Kasumi-1 (cell line): ENCODE measurements at places on chromosomes 2 and 18.
A peak's percentile ranks its signal among the peaks of the same experiment; 100 is the strongest.

DNA sequence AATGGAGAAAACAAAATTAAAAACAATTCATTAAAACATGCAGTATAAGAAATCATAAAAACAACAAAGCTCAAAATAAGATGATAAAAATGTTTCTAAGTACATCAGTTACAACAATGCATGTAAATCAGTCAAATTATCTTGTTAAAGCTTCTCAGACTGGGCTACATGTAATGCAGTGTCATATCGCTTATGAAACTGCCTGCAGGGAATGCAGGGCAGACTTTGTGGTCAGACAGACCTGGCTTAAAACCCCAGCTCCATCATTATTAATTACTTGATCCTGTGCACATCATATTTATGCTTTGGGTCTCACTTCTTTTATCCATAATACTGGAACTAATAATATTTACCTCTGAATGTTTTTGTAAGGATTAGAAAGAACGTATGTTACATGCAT lies 74.6 kb downstream of the PID1 start:
- DNase-seq: no peak

GRCh38 chr2:109218087-109218791 lies 89.2 kb downstream of the SH3RF3 start:
- DNase-seq: no peak

DNA sequence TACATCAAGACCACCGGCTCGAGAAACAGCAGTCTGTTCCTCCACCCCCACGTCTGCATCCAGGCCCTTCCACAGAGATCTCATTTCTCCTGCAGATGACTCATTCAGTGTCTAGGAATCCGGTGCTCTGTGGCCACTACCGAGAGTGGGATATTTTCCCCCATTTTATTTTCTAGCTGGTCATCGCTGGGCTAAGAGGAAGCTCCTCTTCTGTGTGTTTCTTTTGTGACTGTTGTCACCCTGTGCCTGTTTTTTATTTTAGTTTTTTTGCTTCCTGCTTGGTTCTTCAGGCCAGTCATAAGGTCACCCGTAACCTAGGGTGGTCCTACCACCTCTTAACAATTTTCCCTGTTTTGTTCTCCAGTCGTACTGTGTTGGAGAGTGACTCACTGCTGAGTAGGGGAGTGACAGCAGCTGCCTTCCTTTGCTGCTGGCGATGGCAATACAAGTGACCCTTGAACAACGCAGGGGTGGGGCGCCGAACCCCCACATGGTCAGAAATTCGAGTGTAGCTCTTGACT lies 6.7 kb downstream of the RAMP1 start:
- no peak for DNase-seq

DNA sequence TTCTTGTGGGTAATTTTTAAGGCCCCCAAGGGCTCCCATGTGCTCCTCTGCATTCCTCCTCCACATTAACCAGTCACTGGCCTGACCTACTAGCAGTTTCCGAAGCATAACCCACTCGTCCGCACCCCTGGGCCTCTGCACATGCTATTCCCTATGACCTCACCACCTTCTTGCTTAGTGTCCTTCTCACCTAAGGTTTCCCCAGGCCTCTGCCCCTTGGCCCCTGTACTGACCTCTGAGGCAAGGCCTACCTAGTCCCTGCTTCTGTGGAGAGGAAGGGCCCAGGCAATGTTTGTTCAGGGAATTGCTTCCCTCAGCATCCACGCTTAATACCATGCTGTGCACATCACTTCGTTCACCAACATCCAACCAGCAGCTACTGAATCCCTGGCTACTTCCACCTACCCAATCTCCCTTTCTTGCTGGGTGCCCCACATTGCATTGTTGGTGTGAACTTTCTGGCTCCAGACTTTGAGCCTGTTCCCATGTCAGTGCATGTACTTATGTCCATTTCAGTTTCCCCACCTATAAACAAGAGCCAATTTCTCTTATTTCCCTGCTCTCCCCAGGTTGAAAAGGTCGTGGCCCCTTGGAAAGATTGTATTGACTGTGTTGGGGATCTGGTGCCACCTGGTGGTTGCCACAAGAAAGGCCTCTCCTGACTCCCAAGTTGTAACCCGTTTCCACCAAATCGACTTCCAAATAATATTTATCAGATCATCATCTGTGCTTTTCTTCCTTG lies 19.2 kb upstream of the TMEM177 start:
- DNase-seq: peak; percentile 66

GRCh38 chr2:197211881-197212342 lies 98.7 kb downstream of the ANKRD44 start:
- no peak for DNase-seq

- DNase-seq: no peak
These were observed 94.0 kb downstream of the BIRC6 start for GRCh38 chr2:32450851-32451250.

GRCh38 chr18:63138436-63139340 lies 180.9 kb downstream of the BCL2 start:
- DNase-seq: peak; percentile 92
